ENCODE measurements at places on chromosomes 12 and 14.

GRCh38 chr14:20620798-20621478, 20.6 kb downstream of the OR6S1 start:
- DNase-seq: no peak

GRCh38 chr12:98818239-98818638, 173.1 kb downstream of the APAF1 start:
- no peak for DNase-seq

DNA sequence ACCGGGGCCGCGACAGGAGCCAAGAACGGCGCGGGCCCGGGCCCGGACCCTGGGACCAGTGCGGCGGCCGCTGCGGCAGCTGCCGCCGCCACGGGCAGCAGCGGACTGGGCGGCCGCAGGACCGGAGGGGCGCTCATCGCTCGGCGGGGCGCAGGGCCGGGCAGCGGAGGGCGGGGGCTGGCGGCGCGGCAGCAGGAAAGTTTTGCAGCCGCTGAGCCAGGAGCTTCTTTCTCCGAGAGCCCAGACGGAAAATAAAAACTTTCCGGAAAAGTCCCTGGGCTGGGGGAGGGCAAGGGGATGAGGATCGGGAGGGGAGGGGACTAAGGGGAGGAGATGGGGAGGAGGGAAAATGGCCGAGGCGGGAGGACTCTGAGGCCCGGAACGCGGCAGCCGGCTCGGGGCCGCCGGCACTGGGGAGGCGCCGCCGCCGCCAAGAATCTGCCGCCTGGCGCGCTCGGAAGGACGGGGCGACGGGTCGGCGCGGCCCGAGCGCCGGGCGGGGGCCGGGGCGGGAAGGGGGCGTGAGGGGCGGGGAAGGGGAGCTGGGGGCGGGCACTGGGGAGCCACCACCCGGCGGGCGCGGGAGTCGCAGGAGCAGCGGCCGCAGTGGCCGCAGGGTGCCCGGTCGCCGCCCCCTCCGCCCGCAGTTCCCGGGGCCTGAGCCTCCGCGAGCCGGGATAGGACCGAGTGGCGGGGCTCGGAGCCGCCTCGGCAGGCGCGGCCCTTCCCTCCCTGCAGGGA, at the start of gene PRKD1:
Gene PRKD1 (minus strand): TSS at position 472 of the 741 bp plus-strand sequence.
- no peak for DNase-seq

- DNase-seq: no peak
Observed at GRCh38 chr14:72692696-72693095, 201.2 kb downstream of the DPF3 start.

GRCh38 chr12:57816855-57817151, 1.7 kb downstream of the AVIL start:
- no peak for DNase-seq

DNA sequence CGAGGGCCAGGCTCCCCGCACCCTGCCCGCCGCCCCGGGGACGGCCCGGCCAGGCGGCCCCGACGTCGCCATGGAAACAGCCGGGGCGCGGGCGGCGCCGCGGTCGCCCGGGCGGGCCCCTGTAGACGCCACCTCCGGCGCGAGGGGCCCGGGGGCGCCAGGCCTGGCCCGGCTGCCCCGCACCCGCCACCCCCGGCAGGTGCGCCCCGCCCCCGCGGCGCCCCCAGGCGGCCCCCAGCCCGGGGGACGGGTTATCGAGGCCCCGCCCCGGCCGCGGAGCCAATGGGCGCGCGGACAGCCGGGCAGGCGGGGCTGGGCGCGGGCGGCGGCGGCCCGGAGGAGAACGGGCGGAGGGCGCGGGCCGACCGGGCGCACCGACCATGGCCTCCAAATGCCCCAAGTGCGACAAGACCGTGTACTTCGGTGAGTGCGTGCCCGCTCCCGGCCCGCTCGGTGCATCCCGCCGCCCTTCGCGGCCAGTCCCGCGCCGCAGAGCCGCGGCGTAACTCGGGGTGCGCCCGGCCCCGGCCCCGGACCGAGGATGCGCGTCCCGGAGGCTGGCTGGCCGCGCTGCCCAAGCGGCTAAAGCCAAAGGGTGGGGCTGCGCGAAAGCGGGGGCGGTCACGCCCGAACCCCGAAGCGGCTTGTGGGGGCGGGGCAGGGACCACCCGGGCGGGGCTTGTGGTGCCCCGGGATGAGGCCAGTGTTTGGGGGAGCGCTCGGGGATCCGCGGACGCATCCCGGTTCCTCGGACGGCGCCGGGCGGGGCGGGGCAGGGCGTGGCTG, at the start of gene CRIP2:
Gene CRIP2 (plus strand): TSS at position 339 of the 786 bp plus-strand sequence. CDS start 42 bp downstream, at position 381.
- DNase-seq: peak; percentile 44

- DNase-seq: no peak
Observed at GRCh38 chr14:70971560-70971959, 64.3 kb downstream of the PCNX1 start.

DNA sequence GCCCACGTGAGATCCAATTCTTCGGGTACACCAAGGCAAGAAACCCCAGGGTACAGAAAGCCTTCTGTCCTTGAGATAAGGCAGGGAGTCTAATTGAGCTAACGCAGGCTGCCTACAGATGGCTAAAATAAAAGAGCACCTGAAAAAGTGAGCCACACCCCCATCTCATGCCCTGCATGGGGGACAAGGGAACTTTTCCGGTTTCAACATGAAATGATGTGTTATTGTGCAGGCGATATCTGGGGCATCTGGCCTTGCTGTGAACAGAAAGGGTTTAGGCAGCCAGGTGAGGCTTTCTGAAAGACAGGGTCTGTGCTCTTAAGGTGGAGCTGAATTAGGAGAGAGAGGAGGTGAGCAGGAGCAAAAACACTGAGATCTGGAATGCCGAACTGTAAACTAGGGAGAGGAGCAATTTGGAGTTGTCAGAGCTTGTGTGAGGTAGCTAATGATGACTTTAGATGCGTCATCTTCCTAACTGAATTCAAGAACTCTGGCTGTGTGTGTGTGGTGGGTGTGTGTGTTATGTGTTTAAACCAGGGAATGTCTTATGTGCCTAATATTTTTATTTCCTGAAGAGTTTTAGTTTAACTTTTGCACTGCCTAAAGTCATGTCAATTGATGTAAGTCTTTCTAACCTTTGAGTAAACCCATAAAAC, 20.1 kb upstream of the LDHB start:
- no peak for DNase-seq

DNA sequence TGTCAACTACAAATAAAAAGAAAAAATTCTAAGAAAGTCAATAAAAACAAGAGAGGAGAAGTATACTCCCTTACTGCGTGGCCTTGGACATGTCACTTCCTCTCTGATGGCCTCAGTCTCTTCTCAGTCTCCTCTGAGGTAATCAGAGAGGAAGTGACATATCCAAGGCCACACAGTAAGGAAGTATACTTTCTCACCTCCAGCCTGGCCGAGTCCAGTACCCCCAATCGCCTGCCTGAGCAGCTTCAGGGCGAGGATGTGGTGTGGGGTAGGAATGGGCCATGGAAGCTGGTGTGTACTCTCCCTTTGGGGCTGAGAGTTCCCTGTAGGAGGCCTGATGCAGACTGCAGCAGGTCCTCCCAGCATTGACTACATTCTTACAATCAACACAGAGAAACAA, 15.8 kb downstream of the VDR start:
- DNase-seq: peak; percentile 68

DNA sequence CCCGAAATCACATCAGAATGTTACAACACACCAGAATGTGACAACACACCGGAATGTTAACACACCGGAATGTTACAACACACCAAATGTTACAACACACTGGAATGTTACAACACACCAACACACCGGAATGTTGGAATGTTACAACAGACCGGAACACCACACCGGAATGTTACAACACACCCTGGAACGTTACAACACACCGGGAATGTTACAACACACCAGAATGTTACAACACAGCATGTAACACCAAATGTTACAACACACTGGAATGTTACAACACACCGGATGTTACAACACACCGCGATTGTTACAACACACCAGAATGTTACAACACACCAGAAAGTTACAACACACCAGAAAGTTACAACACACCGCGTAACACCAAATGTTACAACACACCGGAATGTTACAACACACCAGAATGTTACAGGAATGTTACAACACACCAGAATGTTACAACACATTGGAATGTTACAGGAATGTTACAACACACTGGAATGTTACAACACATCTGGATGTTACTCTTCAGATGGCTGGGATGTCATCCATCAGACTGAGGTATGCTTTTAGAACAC, 21.1 kb downstream of the CHFR start:
- no peak for DNase-seq
